ENCODE measurements at places on chromosomes 4 and X.

DNA sequence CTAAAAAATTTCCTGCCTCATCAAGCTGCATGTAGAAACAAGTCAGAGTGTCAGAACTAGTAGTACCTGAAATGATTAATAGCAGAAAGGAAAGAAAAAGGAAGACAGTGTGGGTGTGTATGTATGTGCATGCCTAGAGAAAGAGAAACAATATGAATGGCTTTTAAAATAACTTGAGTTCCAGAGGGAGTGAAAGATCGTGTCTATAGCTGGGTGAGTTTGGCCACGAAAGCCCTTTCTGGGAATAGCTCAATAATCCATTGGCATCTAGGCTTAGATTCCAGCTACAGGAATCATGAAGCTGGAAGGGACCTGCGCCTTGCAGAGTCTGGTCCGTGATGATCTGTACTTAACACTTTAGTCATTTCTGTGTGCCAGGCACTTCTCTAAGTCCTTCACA is 195.6 kb downstream of the RAPGEF2 start:
- DNase-seq = no peak

GRCh38 chr4:43126595-43126994 is 234.1 kb downstream of the GRXCR1 start:
- no peak for DNase-seq

- no peak for DNase-seq
Measured at GRCh38 chrX:15399962-15400391, 15.8 kb upstream of the VEGFD start.

DNA sequence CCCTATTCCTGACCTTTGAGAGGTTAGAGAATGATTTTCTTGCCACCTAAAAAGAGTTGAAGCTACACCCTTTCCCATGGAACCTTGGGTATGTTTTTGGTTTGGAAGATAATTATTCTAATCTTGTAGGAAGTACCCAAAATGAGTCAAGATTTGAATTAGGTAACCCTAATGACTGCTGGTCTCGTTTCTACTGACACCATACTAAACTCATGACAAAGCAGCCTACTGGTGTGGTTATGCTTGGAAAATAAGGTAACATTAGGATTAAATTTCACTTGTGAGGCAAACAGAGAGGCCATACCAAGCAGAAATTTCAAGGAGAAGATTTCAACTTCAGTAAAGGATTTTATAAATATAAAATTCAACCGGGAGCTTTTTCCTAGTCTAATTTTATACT is 107.9 kb downstream of the FBXW7 start:
- DNase-seq = no peak

- no peak for DNase-seq
Measured at GRCh38 chrX:25544641-25545040, 528.9 kb upstream of the ARX start.

- DNase-seq = no peak
Measured at GRCh38 chr4:123018396-123018775, 96.0 kb upstream of the NUDT6 start.

- no peak for DNase-seq
Measured at GRCh38 chr4:27096142-27096824, 235.6 kb downstream of the STIM2 start.

DNA sequence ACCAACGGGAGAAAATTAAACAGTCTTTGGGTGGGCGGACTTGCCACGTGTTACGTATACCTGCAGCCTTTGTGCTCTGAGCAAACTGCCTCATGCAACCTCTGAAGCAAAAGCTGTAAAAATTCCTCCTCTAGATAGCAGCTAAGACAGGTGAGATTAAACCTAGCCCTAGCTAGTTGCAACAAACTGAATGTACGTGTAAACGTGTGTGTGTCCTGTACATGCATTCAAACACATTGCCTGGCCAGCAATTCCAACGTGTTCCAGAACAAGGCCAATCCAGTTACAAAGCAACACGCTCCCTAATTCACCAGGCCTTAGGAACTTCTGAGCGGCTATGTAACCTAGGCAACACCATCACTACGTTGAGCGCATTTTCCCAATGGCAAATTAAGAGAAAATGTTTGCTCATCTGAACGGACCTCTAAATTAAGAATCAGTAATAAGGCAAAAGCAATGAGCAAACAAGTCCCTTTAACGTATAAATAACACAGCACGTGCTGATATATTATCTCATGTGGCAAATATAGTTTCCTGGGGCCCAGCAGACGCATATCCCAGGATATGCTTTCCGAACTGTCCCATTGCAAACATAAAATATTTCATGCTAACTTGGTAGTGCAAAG is 792 bp downstream of the PPID start:
- DNase-seq = peak; percentile 13

GRCh38 chr4:56752985-56753384 is 68.5 kb downstream of the SPINK2 start:
- no peak for DNase-seq

- no peak for DNase-seq
Measured at GRCh38 chrX:1394731-1395501, 3.0 kb upstream of the SLC25A6 start.

DNA sequence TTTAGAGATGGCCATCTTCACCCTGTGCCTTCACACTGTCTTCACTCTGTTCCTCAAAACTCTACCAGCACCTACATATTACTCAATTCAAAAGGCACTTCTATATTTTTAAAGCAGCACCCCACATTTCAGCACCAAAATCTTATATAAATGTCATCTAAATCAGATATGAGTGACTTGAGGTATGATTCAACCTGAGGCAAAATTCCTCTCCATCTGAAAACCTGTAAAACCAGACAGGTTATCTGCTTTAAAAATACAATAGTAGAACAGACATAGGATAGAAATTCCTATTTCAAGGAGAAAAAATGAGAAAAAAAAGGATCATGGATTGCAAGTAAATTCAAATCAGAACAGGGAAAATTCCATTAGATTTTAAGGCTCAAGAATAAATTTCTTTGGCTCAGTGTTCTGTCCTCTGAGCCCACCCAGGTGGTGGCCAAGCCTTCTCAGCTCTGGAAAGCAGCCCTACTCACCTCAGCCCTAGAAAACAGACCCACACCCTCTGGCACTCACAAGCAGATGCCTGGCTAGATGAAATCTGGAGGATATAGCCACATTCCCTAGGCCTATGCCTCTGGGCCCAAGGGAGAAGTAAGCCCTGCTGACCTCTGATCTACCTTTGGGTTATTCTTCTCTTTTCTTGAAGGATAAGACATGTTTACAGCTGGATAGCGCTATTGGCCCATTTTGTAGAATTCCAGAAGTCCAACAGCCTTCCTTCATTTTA is 240.4 kb upstream of the ZCCHC13 start:
- DNase-seq = no peak

All from GM13976 (cell line).